NCI-H1694 (cell line): ENCODE measurements at places on chromosomes 16 and 17.

DNA sequence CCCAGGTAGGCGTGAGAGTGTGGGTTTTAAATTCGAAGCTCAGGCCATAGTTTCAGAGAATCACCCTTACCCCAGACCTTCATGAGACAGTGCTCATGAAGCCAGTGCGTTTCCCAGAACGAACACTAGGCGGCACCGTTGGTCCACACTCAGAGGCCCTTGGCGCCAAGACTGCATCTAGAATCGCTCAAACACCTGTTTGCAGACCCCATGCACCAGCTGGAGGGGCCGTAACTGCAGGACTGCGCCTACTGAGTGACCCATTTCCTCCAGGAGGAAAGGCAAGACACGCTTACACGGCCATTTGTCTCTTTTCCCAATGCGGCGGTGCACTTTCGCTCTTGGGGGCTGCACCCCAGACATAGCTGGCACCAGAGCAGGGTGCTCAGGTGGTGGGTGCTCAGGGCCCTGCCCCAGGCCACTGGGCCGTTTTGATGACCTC is 34.0 kb downstream of the ADGRG5 start:
- DNase-seq = peak; percentile 46

GRCh38 chr17:66636111-66636510 is 198.8 kb upstream of the CACNG5 start:
- no peak for DNase-seq

- no peak for DNase-seq
Measured at GRCh38 chr16:70679671-70680494, 6.0 kb downstream of the MTSS2 start.

DNA sequence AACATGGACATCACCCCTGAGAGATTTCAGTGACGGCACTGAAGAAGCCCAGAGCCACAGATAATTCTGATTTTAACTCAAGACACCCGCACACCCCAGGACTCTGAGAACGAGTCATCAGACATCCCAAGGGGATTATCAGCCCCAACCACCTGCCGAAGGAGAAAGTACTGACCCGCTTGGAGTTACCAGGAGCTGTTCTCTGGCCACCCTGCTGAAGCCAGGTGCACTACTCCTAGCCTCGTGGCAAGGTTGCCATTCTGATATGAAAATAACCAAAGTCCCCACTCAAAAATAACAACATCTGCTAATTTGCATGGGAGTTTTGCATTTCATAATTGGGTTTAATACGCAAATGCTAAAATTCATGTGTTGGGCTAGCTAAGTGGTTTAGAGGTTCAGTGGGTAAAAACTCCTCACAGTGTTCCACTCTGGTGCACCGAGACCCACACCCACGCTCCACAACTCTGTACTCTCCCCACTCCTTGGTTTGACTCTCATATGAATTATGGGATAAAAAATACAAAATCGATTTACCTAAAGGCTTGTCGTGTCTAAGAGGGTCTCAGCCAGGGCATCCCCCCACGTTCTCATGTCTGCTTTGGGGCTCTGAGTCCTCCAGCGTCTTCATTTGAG is 143.0 kb upstream of the NOL11 start:
- no peak for DNase-seq

GRCh38 chr16:29316761-29317183 is 89.7 kb downstream of the NPIPB11 start:
- no peak for DNase-seq

DNA sequence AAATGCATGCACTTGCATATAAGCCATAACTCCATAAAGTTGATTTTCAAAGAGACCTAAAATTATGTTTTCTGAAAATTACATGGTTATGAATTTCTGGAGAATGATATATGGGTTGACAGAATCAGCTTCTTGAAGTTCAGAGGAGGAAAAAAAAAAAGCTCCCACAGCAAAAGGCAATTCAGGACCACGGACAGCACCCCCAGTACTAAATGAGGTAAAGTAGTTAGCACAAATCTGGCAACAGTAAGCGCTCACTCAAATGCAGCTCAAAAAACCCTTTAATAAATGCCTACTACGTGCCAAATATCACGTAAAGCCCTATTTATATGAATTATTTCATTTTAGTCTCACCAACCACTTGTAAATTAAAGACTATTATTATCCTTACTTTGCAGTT is 135.2 kb downstream of the SHISA9 start:
- DNase-seq = no peak

DNA sequence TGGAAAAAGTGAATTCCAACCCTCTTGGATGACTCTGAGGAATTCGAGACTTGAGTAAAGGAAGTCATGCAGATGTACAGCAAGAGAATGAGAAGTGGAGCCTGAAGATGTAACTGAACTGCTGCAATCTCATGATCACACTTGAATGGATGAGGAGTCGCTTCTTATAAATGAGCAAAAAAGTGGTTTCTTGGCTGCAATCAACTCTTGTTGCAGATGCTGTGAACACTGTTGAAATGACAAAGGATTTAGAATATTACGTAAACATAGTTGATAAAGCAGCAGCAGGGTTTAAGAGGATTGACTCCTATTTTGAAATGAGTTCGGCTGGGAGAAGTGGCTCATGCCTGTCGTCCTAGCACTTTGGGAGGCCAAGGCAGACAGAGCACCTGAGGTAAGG is 25.5 kb downstream of the ASPA start:
- no peak for DNase-seq
